T47D (cell line): ENCODE measurements at places on chromosomes 6 and 20.

- no peak for DNase-seq
Measured at GRCh38 chr6:2237001-2237400, 8.4 kb downstream of the GMDS start.

- peak; percentile 27 for DNase-seq
Measured at GRCh38 chr6:166955121-166955864, 1.1 kb downstream of the RNASET2 start.

DNA sequence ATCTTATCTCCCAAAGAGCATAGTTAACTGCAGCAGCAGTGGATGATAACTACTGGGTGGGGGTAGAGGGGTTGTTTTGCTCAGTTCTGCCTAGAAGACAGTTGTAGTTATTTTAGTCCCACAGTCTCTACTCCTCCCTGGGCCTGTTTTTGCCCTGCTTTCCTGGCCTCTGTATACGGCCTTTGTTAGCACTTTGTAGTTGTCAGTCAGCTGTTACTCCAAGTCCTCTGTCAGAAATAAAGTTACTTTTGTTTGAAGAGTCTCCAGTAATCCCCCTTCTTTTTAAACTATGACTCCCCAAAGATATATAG is 113.9 kb downstream of the SLC16A10 start:
- DNase-seq = no peak

GRCh38 chr6:162408826-162409535 is 318.6 kb downstream of the PRKN start:
- no peak for DNase-seq

GRCh38 chr6:34709386-34709785 is 12.8 kb upstream of the ILRUN start:
- no peak for DNase-seq

- DNase-seq = no peak
Measured at GRCh38 chr6:31768363-31769257, 6.2 kb downstream of the SAPCD1 start.

DNA sequence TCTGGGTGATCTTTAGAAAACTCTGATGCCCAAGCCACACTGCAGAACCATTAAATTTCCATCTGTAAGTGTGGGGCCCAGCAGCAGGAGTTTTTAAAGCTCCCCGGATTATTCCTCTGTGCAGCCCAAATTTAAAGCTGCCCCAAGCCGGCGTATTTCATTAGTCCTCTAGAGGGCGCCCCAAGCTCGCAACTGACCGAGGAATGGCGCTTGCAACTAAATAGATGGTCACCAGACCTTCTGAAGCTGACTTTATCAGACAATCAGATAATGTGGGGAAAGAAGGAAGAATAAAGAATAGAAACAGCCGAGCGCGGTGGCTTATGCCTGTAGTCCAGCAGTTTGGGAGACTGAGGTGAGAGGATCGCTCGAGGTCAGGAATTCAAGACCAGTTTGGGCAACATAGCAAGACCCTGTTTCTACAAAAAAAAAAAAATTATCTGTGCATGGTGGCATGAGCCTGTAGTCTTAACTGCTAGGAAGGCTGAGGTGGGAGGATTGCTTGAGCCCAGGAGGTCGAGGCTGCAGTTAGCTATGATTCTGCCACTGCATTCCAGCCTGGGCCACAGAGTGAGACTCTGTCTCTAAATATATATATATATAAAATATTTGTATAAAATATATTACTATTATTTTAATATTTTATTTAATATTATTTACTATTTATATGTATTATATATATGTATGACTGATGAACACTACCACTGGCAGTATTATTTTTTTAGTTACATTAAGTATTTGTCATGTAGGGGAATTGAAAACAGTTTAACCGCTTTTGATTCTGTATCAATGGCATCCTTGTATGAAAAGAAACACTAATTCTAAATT is 56.0 kb downstream of the OTOR start:
- peak; percentile 69 for DNase-seq

GRCh38 chr6:44969446-44970185 is 358.5 kb upstream of the RUNX2 start:
- no peak for DNase-seq

- no peak for DNase-seq
Measured at GRCh38 chr6:134429861-134430380, 112.0 kb upstream of the SGK1 start.

DNA sequence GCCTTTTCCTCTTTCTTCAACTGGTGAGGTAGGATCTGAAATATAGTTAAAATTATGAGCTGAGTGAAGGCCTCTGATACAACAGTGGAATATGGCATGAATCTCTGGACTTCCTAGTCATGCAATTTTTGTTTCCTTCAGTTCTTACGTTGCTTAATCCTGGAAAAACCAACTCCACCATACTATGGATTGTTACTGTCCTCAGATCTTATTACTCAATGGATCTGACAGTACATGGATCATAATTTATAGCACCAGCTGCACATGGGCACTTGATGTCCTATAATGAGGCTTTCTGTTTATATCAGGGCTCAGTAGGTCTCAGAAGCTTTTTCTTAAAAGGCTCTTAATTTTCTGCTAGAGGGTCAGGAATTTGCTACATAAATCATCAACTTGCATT is 1341.0 kb upstream of the EYS start:
- DNase-seq = no peak

- no peak for DNase-seq
Measured at GRCh38 chr6:147530132-147531060, 21.9 kb downstream of the SAMD5 start.

GRCh38 chr6:151111670-151112069 is 128.1 kb upstream of the AKAP12 start:
- DNase-seq = no peak

GRCh38 chr20:24657878-24658620 is 188.6 kb downstream of the SYNDIG1 start:
- no peak for DNase-seq

- DNase-seq = no peak
Measured at GRCh38 chr6:53432318-53433161, 83.8 kb upstream of the ELOVL5 start.

DNA sequence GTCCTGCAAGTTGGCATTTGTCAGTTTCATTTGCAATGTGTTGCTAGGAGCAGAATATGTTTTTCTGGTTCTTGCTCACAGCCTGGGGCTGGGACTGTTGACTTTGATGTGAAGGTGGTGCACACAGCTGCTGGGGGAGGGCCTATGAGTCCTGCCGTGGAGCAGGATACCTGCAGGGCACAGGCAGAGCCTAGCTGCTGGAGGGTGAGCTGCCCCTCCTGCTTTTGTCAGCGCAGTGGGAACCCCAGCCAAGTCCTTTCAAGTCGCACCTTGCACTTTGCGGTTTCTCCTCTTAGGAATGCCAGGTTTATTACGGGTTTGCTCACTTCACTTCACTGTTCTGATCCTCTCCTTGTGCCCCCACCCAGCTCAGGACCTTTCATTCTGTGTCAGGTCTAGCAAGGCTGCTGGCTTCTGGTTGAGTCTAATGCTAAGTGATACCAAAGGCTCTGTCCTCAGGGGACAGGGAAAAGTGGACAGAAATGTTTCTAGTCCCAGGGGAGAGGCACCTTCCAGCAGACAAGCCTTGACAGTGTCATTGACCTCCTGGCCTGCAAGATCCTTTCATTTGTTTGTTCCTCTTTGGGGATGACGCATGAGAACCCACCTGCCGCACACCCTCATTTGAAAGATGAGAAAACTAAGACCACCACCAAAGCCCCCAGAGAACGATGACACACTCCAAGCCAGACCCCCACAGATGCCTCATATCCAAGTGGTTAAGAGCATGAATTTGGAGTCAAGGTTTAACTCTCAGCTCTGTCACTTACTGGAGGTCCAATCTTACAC is 2.7 kb upstream of the SPO11 start:
- peak; percentile 69 for DNase-seq

DNA sequence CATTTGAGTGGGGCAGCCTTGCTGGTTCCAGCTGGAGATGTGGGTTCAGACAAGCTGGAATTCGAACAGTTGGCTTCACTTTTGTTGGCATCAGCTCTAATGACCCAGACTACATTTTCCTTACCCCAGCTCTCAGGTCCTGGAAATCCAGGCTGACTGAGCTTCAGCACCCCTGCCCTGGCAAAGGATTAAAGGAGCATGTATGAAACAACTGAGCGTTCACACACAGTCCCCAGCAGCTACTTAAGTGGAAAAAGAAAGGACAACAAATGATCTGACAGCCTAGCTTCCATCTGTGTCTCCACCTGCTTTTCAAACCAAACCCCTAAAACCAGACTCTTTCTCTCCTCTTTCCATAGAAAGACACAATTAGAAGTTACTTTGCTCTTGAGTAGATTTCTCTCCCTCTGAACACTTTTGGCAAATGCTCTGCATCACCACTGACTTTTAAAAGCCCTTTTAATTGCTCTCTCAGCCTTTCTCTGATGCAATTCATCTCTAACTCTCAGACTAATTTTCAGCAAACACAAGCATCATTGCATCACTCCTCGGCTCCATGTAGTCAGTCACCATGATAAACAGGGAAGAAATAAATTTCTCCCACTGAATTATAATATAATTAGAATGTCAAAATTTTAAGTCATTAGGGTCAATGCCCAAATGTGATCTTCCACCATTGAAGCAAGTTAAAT is 28.1 kb downstream of the ROS1 start:
- DNase-seq = no peak

DNA sequence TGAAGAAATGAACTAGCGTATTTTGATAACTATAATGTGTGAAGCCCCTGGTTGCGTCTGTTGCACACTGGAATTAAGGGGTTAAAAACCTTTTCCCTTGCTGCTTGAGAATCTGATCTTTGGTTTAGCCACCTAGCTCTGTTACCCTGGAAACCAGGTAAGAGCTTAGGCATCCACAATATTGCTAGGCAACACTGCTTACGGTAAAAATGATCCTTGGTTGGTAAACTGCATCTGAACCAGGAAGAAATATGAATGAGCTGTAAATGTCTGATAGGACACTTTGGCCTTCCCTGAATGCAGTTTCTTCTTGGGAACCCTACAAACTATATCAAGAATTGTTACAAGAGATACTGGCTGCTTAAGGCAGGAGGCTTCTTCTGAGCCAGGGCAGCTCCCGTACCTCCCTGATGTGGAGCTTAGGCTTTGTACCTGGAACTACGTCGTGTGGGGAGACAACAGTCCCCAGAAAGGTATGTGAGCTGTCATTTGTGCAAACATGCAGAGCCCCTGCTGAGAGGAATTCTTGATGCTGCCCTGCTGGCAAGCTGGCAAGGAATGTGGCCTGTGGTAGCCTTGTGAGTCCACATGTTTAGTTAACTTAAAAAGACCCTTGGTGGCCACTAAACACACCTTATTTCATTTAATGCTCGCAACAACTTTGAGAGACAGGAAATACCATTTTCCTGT is 18.4 kb downstream of the UBE3D start:
- DNase-seq = peak; percentile 49

DNA sequence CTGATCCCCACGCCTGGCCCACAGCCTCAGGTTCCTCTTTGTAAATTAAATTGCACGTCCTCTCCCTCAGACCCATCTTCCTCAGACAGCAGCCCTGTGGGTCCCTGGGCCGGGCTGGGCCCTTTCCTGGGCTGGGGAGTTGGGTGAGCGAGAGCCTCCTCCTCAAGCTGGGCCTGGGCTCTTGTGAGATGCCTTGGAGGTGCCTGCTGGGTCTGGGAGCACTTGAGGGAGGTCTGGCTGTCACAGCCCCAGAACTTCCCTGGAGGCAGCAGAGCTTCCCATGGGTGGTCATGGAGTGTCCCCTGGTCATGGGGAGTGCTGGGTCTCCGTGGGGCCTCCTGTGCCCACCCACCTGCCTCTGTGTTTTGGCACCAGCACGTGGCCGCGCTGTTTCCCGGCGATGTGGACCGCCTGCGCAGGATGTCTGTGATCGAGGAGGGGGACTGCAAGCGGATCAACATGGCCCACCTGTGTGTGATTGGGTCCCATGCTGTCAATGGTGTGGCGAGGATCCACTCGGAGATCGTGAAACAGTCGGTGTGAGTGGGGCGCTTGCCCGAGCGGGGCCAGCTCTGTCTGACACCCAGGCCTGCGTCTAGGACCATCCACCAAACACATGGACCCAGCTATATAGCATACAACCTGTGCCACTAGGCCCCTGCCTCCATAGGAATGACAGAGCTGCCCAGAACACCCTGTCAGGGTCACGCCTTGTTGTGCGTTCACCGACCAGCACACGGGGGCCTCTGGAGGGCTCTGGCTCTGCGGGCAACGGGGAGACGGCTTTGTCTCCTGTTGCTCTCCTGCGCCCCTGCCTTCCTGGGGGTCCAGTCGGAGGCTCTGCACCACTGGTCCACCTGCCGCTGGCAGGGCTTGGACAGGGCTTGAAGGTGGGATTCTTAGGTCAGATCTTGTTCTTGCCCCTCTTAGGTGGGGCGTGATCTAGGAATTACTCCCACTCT is 33.0 kb downstream of the PYGB start:
- DNase-seq = no peak

- no peak for DNase-seq
Measured at GRCh38 chr6:85468326-85468725, 18.4 kb downstream of the NT5E start.

DNA sequence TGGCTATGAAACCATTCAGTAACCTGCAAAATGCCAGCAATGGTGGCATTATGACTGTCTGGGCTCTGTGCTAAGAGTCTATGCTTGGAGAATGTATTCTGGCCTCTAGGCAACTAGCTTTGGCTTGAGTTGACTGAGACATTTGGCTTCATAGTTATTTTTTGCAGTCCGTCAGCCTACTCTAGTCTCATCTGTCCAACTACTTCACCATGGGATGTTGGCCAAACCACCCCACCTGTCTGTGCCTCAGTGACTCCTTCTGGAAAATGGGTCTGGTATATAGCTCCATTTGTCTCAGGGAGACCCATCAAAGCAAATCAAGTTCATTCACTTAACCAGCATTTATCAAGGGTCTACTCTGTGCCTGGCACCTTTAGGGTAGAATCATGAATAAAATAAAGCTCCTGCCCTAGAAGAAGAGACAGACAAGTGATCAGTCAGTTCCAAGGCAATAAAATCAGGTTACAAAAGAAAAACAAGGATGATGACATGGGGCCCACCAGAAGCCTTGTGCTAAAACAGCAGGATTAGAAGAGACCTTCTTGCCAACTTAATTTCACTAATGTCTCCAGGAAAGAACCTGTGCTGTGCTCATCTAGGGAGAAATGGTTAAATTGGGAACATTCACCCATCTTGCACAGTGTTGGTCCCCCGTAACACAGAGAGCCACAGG is 102.4 kb upstream of the ARMC2 start:
- DNase-seq = no peak

GRCh38 chr20:32162351-32162750 is 45.2 kb downstream of the PLAGL2 start:
- DNase-seq = no peak

GRCh38 chr6:136846046-136846445 is 23.7 kb downstream of the PEX7 start:
- DNase-seq = peak; percentile 58

GRCh38 chr20:13295637-13296036 is 74.6 kb downstream of the ISM1 start:
- DNase-seq = no peak
